ENCODE measurements at places on chromosomes 5 and 9.
A peak's percentile ranks its signal among the peaks of the same experiment; 100 is the strongest.

- peaks cover 10% of the 10 kb centered on the region for H3K27me3 ChIP-seq
- no peak overlapping the region for H3K4me3 ChIP-seq
- DNase-seq = no peak
- H3K4me1 ChIP-seq = no peaks in the 10 kb centered on the region
- no peak overlapping the region for H3K27ac ChIP-seq
Observed at GRCh38 chr5:169095410-169095960, 205.5 kb downstream of the SLIT3 start.

- H3K27ac ChIP-seq = no peak overlapping the region
- H3K27me3 ChIP-seq = peaks cover 44% of the 10 kb centered on the region
- DNase-seq = no peak
- no peaks in the 10 kb centered on the region for H3K36me3 ChIP-seq
Observed at GRCh38 chr9:132187121-132187620, 25.3 kb downstream of the NTNG2 start.

GRCh38 chr5:90985341-90985740 is 397.8 kb downstream of the ARRDC3 start:
- no peak overlapping the region for H3K4me3 ChIP-seq
- H3K4me1 ChIP-seq = no peaks in the 10 kb centered on the region
- H3K27me3 ChIP-seq = no peaks in the 10 kb centered on the region
- H3K36me3 ChIP-seq = no peaks in the 10 kb centered on the region

DNA sequence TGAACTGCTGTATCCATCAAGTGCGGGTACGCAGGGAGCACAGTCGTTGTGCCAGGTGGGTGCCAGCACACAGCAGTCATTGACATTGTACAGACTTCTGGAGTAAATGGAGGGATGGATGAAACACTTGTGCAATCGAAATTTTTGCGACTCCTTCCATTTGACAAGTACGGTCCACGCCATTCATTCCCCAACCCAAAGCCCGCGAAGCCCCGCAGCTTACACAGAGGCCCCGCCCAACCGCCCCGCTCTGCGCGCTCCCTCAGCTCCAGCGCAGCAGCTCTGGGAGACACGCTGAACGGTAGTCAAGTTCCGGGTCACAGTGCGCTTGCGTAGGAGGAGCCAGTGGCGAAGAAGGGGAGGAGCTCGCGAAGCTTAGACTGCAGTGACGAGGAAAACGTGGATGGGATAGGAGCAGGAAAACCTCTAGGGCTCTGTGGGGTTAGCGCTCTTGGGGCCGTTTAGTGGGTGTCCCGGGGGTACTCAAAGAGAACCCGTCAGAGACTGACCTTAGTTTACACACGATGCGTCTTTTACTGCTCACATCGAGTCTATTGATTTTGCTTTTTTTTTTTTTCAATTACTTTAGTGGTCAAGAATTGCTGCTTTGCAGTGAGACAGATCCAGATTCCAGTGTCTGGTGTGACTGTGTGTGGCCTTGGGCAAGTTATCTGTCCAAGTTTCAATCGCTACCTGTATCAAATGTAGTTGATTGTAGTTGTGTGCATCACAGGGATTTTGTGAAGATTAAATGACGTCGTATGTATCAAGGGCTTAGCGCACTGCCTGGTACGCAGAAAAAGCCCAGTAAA is 15.3 kb upstream of the MSANTD3 start:
- peaks cover 24% of the 10 kb centered on the region for H3K27me3 ChIP-seq
- peak; percentile 53 for DNase-seq
- H3K4me3 ChIP-seq = peak overlapping the region; percentile 80
- H3K27ac ChIP-seq = no peak overlapping the region
- H3K4me1 ChIP-seq = peaks cover 10% of the 10 kb centered on the region
- H3K36me3 ChIP-seq = peaks cover 1% of the 10 kb centered on the region
